Stimulated activated CD8-positive, alpha-beta memory T cell treated with anti-CD3 and anti-CD28 coated beads, Interleukin-12 subunit alpha, Interleukin-12 subunit beta, amount 100 ng/mL, for 1 hour (primary cell): ENCODE measurements at places on chromosomes 7 and 10.

DNA sequence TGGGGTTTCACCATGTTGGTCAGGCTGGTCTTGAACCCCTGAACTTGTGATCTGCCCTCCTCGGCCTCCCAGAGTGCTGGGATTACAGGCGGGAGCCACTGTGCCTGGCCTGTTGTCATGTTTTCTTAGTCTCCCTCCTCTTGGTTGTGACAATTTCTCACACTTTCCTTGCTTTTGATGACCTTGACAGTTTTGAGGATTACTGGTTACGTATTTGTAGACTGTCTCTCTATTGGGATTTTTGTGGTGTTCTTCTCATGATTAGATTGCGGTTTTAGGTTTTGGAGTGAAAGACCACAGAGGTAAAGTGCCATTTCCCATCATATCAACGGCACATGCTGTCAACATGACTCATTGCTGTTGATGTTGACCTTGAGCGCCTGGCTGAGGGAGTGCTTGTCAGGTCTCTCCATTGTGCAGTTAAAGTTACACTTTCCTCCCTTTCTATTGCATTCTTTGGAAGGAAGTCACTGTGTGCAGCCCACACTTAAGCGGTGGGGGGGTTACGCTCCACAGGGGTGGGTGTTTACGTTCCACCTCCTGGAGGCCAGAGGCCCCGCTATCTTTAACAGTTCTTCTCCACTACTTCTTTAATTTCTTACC, 10.8 kb downstream of the NEURL1 start:
- no peak for DNase-seq

DNA sequence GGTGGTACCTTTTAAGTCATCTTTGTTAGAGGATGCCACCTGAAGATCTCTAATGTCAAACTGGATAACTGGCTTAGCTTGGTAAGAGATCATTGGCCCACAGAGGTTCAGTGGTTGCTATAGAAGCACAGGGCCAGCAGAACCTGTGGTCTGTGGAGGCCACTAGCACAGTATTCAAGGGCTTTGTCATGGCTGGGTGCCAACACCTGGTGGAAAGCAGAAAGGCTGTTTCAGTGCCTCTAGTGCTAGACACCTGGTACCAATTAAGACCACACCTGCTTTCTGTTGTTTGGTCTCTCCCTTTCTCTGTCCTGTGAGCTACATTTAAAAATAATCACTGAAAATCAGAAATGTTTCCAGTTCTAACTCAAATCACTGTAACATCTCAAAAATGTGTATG, 10.0 kb upstream of the PCGF5 start:
- DNase-seq: no peak

GRCh38 chr10:5604961-5605360, 61.4 kb downstream of the ASB13 start:
- no peak for DNase-seq

DNA sequence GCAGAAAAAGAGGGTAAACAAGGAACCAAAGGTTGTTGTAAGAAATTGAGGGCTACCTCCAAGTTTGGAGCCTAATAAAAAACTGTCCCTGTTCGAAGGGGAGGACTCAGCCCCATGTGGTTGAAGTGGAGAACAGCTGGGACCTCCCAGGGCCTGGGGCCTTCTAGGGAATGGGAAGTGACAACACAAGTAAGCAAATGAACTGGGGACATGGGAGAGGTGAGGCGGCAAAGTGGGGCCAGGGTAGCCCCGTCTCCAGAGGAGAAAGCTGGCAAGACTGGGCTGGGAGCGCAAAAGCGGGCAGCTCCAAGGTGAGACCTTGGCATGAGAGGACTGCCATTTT, 198.1 kb downstream of the ZNF438 start:
- no peak for DNase-seq

DNA sequence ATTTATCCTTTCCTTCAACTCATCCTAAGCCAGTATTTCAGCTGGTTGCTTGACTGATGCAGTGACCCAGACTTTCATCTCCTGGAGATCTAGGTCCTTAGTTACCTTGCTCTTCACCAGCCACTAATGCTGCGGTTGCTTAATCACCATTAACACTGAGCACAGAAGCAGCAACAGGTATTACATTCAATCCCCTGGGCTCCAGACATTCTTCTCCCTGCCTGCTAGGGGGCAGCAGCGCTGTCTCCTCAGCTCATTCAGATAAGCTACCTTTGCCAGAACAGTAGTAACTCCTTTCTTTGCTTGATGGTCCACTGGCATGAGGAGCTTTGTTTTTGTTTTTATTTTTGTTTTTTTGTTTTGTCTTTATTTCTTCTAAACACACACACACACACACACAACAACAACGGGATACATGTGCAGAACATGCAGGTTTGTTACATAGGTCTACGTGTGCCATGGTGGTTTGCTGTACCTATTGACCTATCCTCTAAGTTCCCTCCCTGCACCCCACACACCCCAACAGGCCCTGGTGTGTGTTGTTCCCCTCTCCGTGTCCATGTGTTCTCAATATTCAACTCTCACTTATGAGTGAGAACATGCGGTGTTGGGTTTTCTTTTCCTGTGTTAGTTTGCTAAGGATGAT, 1043.2 kb upstream of the C7orf33 start:
- DNase-seq: no peak

DNA sequence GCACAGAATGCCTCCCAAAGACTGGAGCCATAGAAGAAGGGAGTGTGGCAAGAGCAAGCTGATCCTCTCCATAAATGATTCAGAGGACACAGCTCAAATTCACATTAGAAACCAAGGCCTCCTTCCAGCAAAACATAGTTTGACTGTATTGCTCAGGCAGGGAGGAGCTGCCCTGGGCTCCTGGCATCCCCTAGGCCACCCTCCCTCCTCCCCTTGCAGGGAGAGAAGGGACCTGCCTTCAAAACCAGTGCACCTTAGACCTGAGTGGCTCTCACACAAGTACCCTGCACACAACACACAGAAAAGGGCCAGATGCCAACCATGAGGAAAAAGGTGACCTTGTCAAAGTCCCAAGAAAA, 64.7 kb downstream of the CREB3L2 start:
- no peak for DNase-seq

DNA sequence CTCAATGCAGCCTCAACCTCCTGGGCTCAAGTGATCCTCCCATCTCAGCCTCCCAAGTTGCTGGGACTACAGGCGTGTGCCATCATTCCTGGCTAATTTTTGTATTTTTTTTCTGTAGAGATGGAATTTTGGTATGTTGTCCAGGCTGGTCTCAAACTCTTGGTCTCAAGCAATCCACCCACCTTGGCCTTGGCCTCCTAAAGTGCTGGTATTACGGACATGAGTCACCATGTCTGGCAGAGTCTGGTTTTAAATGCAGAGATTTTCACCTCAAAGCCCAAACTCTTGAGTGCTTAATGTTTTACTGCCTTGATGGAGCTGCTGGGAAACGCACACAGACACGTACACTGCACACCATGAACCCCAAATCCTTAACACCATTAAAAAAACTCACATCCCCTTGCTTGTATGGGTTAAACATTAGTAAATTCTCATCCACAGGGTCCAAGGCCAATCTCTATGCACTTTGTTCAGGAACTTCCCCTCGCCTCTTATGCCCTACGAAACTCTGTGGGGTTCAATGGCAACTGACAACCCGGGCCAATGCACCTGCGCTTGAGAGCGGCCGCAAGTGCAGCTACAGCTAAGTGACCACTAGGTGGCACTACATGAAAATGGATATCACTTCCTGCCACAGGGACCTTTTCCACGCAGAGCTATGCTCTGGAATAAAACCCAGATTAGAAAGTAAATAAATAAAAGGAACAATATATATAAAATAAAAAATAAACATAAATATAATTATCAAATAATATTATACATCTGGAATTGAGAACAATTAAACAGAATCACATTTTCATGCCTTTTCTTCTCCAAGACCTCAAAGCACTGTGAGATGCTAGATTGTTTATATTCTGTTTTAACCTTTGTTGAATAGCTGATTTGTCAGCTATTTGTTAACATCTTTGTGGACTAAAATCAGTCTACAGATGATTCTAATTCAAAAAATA, 66.9 kb upstream of the AFAP1L2 start:
- peak; percentile 49 for DNase-seq

DNA sequence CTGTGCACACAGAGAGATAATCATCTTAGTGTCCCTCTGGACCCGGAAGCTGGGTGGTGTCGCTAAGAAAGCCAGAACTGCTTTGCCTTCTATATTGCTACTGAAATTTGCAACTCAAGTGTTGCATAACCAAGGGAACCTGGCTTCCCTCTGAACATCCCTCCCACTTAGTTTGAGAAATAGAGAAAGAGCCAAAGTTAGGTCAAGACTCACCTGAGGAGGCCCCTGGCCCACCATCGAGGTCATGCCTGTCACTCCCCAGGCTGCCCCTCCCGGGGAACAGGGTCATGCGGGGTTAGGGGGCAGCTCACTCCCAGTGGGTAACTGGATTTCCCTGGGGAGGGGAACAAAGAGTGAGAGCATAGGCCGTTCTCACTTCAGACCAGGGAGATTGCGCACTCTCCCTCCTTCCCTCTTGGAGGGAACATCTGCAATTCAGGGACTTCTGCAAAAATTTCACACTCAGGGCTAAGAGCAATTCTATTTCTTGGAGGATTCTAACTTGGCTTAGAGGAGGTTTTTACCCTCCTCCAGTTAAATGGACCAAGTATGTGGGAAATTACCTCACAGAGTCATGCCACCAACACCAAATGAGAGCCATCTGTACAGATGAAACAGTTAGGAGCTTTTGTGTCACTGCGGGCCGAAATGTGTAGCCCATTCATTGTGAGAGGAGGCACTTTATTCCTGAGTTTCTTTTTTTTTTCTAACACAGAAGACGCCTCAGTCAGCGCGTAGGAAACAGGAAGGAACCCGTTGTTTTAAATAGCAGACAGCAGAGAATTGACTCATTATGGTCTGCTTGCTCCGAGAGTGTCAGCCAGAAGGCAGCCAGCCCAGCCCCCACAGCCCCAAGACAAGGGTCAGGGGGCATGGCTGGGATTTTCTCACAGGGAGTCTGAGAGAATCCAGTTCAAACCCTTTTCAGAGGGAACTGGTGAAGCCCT, 221.3 kb downstream of the ARHGAP12 start:
- no peak for DNase-seq

DNA sequence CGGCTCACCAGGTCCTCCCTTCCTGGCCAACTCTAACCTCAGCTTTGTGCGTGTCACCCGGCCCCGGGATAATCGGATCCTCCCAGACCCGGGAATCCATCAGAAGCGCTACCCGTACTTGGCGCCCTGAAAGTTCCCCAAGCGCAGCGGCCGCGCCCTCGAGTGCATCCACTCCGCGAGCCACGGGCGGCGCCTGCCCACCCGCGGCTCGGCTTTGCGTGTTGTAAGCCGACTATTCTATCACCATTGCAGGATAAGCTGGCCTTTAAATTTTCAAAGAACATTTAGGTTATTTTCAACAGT, 35.7 kb upstream of the EBLN1 start:
- no peak for DNase-seq

GRCh38 chr7:126449611-126450268, 803.0 kb downstream of the GRM8 start:
- no peak for DNase-seq

GRCh38 chr7:45920502-45921380, at the start of gene IGFBP3:
IGFBP3 (minus strand) TSS chr7:45921272; CDS start chr7:45921140, 132 bp downstream.
- no peak for DNase-seq

DNA sequence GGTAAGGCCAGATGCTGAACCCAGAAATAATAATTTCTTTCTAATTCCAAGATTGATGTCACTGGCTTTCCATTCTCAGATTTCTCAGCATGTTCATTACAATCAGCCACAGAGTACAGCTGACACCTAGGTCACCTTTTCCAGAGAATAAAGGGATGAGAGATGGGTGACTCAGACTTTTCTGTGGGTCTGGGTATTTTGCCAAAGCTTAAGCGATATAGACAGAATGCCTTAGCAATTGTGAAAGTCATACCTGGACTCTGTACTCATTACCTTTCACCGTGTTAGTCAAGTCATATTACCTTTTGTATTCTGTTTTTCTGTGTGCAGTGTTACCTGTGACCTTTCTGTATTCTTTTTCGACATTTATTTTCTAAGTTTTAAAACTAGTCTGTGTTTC, 10.6 kb upstream of the PRTFDC1 start:
- no peak for DNase-seq

DNA sequence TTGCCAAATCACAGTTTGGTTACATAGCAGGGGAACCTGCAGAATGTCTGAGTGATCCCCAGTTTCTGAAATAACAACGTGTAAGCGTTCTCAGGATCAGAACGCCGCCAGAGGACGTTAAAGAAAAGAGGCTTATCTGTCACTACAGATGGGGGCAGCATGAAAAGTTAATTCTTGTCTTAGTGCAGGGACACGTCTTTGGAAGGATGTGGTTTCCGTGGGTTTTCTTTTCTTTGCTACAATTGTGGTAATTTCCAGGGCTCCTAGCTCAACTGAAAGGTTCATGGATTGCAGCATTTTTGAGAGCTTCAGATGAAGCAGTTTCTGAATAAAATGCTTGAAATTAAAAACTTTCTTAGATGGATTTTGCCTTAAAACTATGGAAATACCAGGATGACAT, 106.6 kb downstream of the PRKCQ start:
- peak; percentile 31 for DNase-seq

GRCh38 chr7:124775422-124775821, 9.8 kb upstream of the GPR37 start:
- no peak for DNase-seq

GRCh38 chr7:66950763-66951162, 29.7 kb downstream of the TMEM248 start:
- DNase-seq: no peak

- no peak for DNase-seq
Measured at GRCh38 chr10:33388785-33389184, 54.3 kb upstream of the NRP1 start.

GRCh38 chr7:148442933-148443332, 147.6 kb upstream of the C7orf33 start:
- no peak for DNase-seq

- no peak for DNase-seq
Measured at GRCh38 chr10:4947635-4948596, 15.3 kb upstream of the AKR1C1 start.

- no peak for DNase-seq
Measured at GRCh38 chr7:38753347-38753746, 122.2 kb upstream of the AMPH start.

DNA sequence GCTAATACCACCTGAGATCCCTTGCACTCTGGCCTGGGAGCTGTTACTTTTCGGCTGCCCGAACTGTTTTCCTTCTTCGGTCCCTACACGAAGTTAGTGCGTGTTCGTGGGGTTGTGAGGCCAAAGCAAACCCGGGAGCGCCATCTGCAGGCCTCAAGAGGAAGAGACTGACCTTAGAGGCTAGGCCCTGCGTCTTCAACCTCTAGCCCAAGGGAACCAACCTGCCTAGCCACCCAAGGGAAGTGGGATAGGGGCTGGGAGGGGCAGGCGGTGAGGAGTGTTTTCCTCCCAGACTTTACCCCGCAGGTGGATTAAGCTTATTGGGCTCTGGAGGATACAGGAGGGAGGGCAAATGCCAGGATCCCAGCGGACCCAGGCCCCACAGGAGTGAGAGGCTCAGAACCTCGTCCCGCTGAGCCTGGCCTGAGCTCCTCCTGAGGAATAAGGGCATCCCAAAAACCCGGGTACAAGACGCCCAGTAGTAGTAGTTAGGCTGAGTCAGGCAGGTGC, 1.7 kb upstream of the PAX2 start:
- DNase-seq: peak; percentile 30

DNA sequence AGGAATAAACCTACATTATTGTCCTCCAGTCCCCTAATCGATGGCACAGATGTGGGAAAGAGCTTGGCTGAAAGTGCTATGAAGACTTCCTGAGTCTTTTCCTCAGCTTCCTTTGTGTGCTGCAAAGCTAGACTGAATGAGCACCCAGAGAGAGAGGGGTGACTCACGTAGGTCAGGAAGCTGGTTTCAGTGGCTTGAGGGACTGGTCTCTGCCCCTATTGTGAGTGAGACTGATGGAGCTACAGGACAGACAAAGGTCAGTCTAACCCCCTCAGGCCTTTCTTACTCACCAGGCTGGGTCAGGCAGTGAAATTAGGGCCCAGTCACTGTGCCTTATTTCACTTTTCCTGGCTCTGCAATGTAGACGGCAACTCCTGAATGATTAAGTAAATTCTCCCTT, 171.1 kb upstream of the GRB10 start:
- no peak for DNase-seq
